ENCODE measurements at places on chromosomes 2 and 18.
A peak's percentile ranks its signal among the peaks of the same experiment; 100 is the strongest.

DNA sequence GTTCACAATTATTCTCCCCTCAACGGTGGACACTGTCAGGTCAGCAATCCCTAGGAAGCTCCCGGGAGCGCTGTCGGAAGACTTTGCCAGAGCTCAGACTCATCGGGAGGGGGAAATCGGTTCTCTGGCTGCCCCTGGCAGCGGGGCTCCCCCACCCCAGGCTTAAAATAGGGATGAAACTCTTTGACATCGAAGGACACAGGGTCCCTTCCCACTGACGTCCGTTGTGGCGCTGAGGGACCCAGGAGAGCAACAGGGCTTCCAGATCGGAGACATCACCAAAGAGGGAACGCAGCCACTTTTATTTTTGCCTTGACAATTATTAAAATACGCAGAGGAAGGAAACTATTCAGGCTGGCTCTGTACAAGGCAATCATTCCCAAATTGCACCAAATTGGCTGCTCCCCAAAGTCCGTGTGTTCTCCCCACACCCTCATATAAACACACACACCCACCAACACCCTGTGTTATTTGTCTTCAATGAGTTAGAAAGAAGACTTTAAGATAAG is 249.0 kb downstream of the CDH20 start:
- DNase-seq = no peak

GRCh38 chr2:206859330-206859739 is 80.0 kb upstream of the CPO start:
- DNase-seq = no peak

- no peak for DNase-seq
Measured at GRCh38 chr18:71942433-71942832, 601.7 kb downstream of the CBLN2 start.

DNA sequence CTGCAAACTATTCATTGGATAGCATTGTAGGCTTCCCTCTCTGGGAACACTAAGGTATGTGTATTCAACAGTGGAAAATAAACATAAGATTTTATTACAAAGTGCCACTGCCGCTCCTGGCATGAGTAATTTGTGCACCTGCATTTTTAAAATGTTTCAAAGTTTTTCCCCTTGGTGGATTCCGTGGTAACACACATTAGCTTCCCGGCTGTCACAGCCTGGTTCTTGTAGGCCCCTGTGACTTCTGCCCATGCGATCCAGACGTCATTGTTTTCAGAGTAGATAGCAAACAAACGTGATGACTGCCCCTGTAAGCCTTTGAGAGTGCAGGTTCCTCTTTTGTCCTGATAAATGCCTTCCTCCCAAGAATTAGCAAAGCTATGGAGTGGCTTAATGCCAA is 421.0 kb downstream of the ZNF521 start:
- no peak for DNase-seq

GRCh38 chr18:37564711-37565100 is 892 bp downstream of the CELF4 start:
- no peak for DNase-seq

GRCh38 chr18:64436111-64436510 is 287.2 kb upstream of the LINC00305 start:
- no peak for DNase-seq

- DNase-seq = no peak
Measured at GRCh38 chr2:97808816-97809215, 95.4 kb downstream of the ZAP70 start.

- no peak for DNase-seq
Measured at GRCh38 chr2:119730671-119731177, 29.0 kb upstream of the PTPN4 start.

DNA sequence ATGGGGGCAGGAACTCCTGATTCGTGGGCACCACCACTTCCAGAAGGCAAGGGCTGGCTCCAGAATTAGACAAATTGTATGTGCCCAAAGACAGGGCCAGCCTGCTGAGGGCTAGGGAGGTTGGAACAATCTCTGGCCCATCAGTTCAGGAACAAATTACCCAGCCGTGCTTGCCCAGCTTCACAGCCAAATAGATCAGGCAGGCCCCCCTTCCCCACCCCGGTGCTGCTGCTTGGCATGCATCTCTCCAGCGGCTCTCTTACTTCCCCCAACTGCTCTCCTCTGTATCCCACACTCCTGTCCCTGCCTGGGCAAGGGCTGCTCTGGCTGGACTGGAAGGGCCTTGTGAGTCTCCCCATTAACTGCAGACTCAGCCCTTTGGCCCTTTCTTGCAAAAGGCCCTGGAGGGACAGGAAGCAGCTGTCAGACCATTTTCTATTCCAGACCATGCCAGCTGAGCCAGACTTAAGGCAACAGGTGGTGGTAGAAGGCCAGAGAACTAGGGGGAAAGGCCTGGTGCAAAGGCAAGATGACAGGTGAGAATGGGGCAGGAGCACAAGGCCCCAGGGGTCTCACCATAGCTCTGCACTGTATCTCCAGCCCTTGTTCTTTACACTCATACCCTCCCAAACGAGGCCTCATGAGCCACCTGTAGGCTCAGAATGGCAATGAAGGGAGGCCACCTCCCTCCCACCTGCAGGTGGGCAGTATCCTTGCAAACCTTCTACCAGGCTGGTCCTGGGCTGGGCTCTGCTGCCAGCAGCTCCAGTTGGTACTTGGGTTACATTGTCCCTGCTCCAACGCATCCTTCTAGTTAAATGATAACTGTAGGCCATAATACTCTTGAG is 30.7 kb upstream of the ACAA2 start:
- DNase-seq = no peak

GRCh38 chr2:157764386-157764785 is 111.7 kb downstream of the ACVR1 start:
- no peak for DNase-seq

DNA sequence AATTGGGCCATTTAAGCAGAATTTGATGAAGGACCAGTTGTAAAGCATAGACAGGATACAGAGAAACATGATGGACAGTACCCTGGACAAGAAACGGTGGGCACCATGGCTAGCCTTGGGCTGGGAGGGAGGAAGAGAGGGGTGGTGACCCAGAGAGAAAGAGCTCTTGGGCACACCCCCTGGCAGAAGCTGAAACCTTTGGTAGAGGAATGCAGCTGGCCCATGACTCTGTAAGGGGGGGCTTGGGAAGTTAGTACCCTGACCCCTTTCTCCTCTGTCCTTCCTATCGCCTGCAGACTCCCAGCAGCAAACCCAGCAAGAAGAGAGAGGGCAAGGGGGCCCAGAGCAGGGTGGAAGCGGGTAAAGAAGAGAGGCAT is 32.6 kb downstream of the MRPL44 start:
- DNase-seq = no peak

- no peak for DNase-seq
Measured at GRCh38 chr2:154457286-154457685, 241.2 kb upstream of the KCNJ3 start.

GRCh38 chr2:22497789-22498188 is 887.2 kb upstream of the KLHL29 start:
- DNase-seq = no peak

GRCh38 chr2:55809875-55810621 is 113.5 kb downstream of the EFEMP1 start:
- no peak for DNase-seq

- DNase-seq = peak; percentile 60
Measured at GRCh38 chr2:180006781-180007579, at the start of gene CWC22. Gene CWC22, minus strand, starts transcription at chr2:180007297. Its CDS starts 13,956 bp downstream, at chr2:179993341.

- DNase-seq = no peak
Measured at GRCh38 chr18:31626409-31626808, 34.7 kb downstream of the TTR start.

- no peak for DNase-seq
Measured at GRCh38 chr2:18441583-18441982, 118.9 kb downstream of the RDH14 start.

DNA sequence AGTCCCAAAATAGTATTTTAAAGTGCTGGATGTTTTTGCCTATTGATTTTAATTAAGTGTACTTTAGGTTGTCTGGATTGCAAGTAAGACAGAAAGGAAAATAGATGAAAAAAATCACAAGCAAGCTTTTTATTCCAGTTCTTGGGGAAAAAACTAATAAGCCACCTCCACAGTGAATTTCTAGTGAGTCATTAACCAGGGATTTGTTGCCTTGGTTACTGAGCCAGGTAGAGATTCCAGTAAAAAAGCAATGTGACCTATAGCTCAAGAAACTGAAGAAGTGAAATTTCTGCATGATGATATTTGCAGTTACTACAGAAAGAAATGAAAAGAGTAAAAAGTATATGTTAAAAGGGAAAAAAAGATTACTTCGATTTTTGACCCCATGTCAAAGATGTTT is 160.6 kb downstream of the METTL4 start:
- no peak for DNase-seq

DNA sequence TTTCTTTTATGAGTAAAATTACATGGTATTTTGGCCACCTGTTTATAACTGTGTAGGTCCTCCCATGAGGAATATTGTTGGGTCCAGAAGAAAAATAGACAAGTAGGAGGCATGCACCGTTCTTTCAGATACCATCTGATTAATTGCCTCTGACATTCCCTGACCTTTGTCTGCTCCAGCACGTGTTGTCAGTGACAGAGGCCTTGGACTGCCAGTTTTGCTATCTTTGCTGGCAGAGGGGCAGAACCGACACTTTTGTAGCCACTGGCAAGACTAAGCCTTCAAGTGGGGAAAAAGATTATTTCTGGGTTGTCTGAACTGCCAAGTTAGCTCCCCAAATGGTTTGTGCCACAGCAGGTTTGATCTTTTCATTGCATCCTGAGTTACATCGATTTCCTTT is 276.9 kb downstream of the CAMKMT start:
- no peak for DNase-seq

DNA sequence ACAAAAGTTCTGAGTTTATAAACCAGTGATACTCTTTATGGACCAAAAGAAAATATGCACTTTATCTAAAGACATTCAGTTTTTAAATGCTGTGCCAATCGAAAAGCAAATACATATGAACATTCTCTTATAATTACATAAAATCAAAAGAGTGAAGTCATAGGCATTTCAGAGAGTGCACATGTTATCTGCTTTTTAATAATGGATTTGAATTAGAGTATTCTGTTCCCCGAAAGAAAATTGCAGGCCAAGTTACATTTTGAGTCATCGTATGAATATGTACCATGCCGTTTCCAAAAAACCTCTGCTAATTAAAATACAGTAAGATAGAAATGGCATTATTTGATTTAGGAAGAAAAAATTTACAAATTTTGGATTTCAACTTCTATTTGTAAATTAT is 565.7 kb downstream of the ZEB2 start:
- DNase-seq = no peak

DNA sequence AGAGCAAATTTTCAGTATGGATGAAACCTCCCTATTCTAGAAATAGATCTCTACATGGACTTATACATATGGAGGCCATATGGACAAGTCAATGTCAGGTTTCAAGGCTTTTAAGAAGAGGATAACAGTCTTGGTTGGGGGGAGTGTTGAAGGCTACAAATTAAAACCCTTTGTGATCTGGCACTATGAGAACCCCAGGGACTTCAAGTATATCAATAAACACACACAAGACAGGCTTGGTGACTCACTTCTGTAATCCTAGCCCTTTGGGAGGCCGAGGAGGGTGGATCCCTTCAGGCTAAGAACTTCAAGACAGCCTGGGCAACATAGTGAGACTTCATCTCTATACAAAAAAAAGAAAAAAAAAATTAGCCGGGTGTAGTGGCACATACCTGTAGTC is 127.2 kb upstream of the SP5 start:
- DNase-seq = no peak

- no peak for DNase-seq
Measured at GRCh38 chr2:229180658-229181057, 90.4 kb downstream of the PID1 start.

- DNase-seq = no peak
Measured at GRCh38 chr2:45259138-45259537, 249.9 kb upstream of the SIX2 start.

GRCh38 chr2:16475586-16475985 is 190.0 kb downstream of the CYRIA start:
- no peak for DNase-seq

DNA sequence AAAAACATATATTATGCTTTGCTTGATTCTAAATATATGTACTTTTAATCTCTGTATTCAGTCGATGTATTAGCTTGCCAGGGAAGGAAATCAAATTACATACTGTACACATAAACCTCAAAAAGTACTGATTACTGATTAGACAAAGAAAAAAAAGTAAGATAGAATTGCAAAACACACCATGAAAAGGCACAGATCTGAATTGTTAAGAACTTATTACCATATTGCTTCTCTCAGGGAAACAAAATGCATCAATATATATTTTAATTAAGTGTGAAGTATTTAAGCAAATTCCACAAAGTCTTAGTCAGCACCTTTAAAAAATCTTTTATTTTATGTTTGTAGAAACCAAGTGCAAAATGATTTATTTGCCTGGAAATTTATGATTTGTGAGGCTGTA is 309.3 kb downstream of the RNF144A start:
- no peak for DNase-seq

DNA sequence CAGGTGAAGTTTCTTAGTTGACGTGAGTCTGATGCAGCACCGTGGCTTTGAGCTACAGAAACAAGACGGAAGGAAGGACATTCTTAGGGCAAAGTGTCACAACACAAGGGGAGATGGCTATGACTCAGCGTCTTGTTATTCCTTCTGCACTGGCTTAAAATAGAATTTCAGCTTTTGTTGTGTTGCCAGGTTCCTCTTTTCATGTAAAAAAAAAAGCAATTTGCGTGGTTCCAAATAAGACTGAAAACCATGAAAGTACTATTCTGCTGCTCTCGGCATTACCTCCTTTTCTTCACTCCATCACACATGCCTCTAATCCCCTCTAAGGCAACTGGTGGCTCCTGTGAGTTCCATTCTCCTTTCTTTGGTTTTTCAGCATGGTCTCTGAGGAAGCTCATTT is 150.1 kb downstream of the ANTXR1 start:
- no peak for DNase-seq

DNA sequence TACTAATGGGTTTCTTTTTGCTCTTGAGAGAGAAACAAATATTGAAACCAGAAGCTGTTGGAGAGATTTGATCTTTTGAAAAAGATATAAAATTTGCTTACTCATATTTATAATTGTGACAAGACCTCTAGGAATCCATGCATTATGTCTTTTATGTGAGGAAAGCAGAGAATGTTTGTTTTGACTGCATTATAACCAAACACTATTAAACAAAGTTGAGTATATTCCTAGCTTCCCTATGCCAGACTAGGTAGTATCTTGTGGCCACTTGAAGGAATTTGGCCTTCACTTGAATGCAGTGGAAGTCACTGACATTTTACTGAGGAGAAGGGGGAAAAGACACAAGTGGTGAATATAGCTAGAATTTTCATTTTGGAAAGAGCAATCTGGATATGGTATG is 521.8 kb upstream of the ZEB2 start:
- no peak for DNase-seq

- no peak for DNase-seq
Measured at GRCh38 chr2:60298006-60298696, 255.3 kb downstream of the BCL11A start.

GRCh38 chr18:54280220-54280569 is 10.9 kb downstream of the POLI start:
- no peak for DNase-seq

All from stimulated activated CD8-positive, alpha-beta memory T cell treated with anti-CD3 and anti-CD28 coated beads, Interleukin-7, amount 100 ng/mL, for 1 hour (primary cell).